ENCODE measurements at places on chromosomes 16 and 17.

GRCh38 chr16:76455257-76455656 is 178.1 kb downstream of the CNTNAP4 start:
- DNase-seq, result no peak

DNA sequence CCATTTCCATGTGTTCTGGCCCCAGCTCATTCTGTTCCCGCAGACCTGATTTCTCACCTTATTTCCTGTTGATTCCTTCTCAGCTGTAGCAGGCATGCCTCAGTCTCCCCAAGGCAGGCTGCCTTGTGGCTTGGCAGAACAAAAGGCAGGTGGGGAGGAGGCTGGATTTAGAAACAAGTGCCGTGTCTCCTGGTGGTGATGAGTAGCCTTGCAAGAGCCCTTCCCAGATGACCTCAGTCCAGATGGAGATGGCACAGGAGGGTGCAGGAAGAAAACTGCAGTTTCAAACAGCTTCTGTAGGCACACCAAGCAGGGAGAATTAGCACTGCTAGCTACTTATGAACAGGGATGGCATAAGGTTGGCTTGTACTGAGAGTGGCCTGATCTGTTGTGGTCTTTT is 64.6 kb downstream of the ARHGAP44 start:
- DNase-seq, result no peak

GRCh38 chr16:86059253-86060171 is 160.6 kb downstream of the IRF8 start:
- peak; percentile 40 for DNase-seq

DNA sequence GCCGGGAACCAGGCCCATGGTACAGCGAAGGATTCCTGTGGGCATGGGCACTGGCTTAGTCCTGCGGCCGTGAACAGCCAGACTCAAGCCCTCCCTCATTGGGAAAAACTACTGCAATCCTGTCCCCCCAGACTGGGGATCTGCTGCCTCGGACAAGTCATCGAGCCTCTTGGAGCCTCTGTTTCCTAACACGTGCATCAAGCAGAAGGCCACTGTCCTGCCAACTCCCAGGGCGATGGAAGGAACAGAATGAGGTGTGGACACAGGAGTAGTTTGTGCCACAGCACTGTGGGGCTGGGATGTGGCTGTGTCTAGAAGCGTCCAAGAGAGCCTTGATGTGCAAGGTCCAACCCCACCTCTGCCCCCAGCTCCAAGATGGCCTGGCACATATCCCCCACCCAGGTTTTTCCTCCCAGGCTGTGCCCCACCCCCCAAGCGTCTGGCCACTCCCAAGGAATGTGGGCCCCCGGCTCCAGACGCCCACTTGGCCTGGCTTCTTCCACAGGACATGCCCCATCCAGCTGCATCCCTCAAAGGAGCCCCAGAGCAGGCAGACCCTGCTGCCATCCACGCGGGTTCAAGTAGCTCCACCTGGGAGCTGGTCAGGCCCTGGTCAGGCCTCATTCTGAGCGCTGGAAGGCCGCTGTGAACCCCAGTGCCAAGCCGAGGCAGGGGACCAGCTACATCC is 3.4 kb downstream of the CAMKK1 start:
- DNase-seq, result no peak

DNA sequence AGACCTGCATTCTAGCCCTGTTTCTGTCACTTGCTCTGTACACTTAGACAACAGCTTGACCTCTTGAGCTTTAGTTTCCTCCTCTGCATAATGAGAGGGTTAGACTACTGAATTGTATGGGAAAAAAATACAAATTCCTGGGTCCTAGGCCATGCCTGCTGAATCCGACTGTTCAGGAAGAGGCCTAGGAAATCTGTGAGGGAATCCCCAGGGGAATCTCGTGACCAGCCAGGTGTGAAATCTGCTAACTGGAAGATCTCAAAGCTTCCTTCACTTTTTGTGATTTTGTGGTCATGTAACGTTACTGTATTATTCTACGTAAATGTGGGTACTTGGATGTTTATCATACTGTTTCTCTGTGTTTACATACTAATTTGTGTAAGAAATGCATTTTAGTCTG is 58.2 kb downstream of the CYLD start:
- no peak for DNase-seq

DNA sequence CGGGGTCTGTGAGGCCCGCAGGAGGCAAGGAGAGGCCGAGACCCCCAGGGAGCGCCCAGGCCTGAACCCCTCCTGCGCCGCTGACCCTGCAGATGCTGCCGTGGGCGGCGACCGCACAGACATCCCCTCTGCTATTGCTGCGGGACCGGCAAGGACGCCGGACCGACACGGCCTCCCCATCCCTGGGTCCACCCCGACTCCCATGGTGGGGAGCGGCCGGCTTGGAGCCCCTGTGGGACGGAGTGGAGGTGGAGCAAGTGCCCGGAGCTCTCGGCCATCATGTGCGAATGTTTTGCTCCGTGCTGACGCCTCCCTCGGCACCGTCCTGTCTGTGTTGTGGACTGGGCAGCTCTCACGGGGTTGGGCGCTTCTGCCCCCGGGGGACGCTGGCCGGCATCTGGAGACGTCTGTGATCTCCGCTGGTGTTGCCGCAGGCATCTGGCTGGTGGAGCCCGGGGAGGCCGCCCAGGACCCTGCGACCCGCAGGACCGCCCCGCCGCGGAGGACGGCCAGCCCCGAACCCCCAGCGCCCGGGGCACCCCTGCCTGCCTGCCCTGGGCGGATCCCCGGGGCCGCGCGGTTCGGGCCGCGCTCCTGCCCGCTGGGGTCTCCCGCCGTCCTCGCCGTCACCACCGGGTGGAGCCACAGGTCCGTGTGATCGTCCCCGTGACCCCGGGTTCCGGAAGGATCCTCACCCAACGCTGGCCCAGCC is 12.8 kb upstream of the GNG13 start:
- peak; percentile 46 for DNase-seq

GRCh38 chr16:1543085-1543896 is 9.8 kb downstream of the TMEM204 start:
- no peak for DNase-seq

DNA sequence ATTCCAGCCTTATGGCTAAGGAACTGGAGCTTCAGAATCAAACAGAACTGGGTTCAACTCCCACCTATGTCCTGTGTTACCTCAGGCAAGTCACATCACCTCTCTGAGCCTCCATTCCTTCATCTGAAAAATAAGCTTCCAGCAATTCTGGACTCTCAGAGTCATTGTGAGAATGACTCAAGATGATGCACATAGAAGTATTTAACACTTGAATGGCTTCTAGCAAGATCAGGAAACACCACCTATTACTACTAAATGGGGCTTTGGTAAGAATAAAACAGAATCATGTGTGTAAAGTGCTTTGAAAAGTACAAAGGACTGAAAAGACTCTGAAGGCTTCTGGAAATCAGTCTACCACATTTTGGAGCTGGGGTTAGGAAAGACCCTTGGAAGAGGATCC is 30.8 kb upstream of the CALB2 start:
- DNase-seq, result no peak

DNA sequence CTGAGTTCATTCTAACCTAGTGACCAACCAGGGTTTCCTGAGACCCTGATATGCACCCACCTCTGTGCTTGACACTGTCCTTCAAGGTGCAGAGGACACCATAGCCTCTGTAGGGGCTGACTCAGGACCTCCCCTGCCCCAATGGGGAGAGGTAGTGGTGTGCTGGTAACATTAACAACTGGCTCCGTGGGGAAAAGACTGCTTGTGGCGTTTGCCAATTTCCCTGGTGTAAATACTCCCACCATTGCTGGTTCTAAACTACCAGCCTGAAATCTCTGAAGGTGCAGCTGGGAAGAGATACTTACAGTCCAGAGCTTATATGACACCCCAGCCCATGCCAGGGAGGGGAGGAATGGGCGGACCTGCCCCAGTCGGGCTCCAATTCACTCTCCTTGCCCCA is 54.9 kb downstream of the ENGASE start:
- DNase-seq, result no peak

GRCh38 chr16:87747626-87748414 is 18.0 kb downstream of the KLHDC4 start:
- no peak for DNase-seq

DNA sequence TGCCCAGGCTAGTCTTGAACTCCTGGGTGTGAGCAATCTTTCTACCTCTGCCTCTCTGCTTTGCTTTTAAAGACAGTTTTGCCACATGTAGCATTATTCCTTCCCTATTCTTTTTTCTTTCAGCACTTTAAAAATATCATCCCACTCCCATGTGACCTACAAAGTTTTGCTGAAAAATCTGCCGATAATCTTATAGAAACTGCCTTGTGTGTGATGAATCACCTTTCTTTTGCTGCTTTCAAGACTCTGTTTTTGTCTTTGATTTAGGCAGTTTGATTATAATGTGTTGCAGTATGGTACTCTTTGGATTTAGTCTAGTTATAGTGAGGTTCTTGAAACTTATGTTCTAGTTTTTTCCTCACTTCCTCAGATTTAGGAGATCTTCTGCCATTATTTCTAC is 142.0 kb upstream of the KIF2B start:
- no peak for DNase-seq

DNA sequence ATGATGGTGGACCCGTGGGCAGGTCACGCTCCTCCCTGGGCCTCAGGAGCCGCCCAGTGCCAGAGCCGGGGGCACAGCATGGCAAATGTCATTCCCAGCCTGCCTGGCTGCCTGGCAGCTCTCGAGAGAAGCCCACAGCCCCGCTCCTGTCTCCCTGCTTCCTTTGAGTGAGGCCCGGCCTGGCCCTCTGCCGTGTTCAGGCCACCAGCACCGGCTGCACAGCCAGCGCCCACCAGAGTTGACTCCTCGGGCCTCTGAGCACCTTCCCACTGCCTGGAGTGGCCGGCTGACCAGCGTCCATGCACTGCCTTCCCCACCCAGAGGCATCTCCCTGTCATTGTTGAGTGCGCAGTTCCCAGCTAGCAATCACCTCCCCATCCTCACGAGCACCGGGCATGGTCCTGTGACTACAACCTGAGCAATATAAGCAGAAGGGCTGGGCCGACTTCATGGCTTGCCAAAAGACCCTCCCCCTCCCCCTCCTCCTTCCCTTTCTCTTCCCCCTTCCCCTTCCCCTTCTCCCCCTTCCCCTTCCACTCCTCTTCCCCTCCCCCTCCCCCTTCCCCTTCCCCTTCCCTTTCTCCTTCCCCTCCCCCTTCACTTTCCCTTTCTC is 11.9 kb upstream of the SLC38A10 start:
- no peak for DNase-seq

GRCh38 chr16:66220702-66221101 is 145.8 kb upstream of the CDH5 start:
- peak; percentile 32 for DNase-seq
